HCT116 (cell line): ENCODE measurements at places on chromosomes 7 and 10. TPM values are rescaled to one million over a fixed set of nuclear protein-coding genes. Genes with fewer than 3 reads are reported as not detected.

- no peak overlapping the region for H3K4me3 ChIP-seq
- H3K27ac ChIP-seq: no peak overlapping the region
- peaks cover 14% of the 10 kb centered on the region for H3K4me1 ChIP-seq
- H3K27me3 ChIP-seq: no peaks in the 10 kb centered on the region
- DNase-seq: no peak
Observed at GRCh38 chr10:30489346-30489745, 55.4 kb downstream of the MAP3K8 start.

TNS3 gene
- total RNA-seq: 9.1 TPM

- H3K36me3 ChIP-seq: no peaks in the 10 kb centered on the region
- H3K27ac ChIP-seq: no peak overlapping the region
- no peak overlapping the region for H3K4me3 ChIP-seq
- H3K4me1 ChIP-seq: no peaks in the 10 kb centered on the region
- no peaks in the 10 kb centered on the region for H3K27me3 ChIP-seq
Observed at GRCh38 chr7:36045830-36046341, 107.2 kb upstream of the EEPD1 start.

CTTNBP2 gene
- 5.4 TPM for total RNA-seq

- H3K36me3 ChIP-seq: no peaks in the 10 kb centered on the region
Observed at GRCh38 chr10:12629767-12630165, 280.4 kb downstream of the CAMK1D start.

GRCh38 chr7:41028580-41028979, 674.3 kb downstream of the INHBA start:
- H3K4me3 ChIP-seq: no peak overlapping the region
- H3K27ac ChIP-seq: no peak overlapping the region

- DNase-seq: no peak
- H3K36me3 ChIP-seq: no peaks in the 10 kb centered on the region
- H3K4me1 ChIP-seq: no peaks in the 10 kb centered on the region
- H3K4me3 ChIP-seq: no peak overlapping the region
- H3K27me3 ChIP-seq: peaks cover 36% of the 10 kb centered on the region; the same call in 1 of the 2 replicates
Observed at GRCh38 chr7:96481796-96482195, 159.9 kb upstream of the SLC25A13 start.

- H3K27ac ChIP-seq: no peak overlapping the region
- DNase-seq: no peak
- no peaks in the 10 kb centered on the region for H3K27me3 ChIP-seq
- H3K4me3 ChIP-seq: no peak overlapping the region
- H3K36me3 ChIP-seq: no peaks in the 10 kb centered on the region
Observed at GRCh38 chr10:114638821-114639625, 19.1 kb downstream of the ABLIM1 start.

DNA sequence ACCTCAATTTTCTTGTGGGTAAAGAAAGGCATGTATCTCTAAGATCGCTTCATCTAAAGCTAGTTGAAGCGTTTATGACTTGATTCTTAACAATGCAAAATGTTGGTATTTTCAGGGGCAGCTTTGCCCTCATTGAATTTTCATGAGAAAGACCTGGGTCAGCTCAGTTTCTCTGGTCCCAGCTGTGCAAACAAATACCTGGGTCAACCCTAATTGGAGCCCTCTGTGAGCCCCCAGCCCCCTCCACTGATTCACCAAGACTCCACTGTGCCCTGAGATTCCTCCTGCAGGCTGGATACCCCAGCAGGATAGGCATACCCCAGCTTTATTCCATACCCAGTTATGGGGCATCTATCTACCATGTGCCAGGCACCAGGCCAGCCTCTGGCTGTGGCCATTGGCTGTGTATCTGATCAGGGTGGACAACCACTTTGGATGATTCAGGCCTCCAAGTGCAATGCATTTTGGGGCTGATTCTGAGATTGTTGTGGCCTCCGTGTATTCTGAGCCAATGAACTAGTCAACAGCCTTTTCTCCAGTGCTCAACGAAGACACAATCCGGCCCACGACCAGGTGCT, 201.9 kb downstream of the MYOF start:
- H3K27me3 ChIP-seq: no peaks in the 10 kb centered on the region
- H3K4me3 ChIP-seq: no peak overlapping the region
- no peaks in the 10 kb centered on the region for H3K36me3 ChIP-seq
- DNase-seq: no peak
- no peaks in the 10 kb centered on the region for H3K4me1 ChIP-seq
- H3K27ac ChIP-seq: no peak overlapping the region

DNA sequence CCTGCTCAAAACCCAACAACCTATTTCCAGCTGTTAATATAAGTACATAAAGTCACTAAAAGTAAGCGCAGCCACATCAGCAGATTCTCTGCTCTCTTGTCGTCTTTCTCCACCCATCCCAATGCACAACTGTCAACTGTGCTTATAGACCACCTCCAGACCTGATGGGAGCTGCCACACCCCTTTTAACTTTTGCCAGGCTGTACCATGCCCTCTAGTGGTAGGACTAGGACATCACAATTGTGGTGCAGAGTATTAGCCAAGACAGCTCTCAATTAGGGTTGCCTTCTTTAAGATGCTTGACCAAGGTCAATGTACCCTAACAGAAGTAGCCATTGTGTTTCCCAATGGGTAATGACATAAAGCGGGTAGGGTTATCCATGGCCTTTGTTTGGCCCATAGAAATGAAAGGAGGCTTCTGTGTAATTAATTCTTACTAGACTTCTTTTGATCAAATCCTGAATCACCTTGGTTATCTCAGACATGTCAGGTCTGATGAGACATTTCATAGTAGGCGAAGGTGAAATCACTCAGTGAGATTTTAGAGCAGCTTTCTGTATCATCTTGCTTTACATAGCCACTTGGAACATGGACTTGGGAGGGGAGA, 68.1 kb downstream of the SCRN1 start:
- H3K27me3 ChIP-seq: no peaks in the 10 kb centered on the region
- DNase-seq: peak; percentile 46
- H3K36me3 ChIP-seq: peaks cover 11% of the 10 kb centered on the region; the same call in 1 of the 2 replicates
- no peaks in the 10 kb centered on the region for H3K4me1 ChIP-seq
- no peak overlapping the region for H3K4me3 ChIP-seq

NANOS1 gene
- 1.5 TPM for total RNA-seq

DNA sequence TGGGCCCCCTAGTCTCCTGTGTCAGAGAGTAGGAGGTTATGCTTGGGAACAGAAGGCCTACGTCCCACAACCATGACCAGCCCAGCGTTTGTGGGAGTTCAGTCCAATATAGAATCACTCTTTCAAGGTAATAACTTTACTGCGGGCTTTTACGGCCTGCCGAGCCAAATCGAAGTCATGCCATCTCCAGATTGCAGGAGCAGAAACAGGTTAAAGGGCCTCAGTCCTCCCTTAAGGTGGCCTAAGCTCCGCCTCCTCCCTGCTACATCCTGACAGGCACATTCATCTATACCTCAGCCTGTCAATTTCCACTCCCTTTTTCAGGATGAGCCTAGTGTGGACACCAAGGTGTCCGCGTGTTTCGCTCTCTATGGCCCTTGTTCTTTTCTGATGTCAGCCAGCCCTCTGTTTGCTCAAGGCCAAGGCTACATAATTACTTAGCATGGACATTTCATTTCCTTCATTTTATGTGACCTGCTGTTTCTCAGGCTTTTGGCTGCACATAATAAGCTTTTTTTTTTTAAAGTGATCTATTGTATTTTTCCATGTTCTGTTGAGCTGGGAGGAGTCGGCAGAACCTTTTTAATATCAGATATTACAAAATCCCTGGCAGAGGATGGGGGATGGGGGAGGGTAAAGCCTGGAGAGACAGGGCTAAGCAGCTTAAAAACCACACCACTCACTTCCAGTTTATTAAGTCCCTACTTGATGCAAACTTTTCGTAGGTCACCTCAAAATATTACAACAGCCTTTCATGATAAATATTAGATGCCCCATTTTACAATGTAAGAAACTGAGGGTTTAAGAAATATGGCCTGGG, 84.6 kb downstream of the CACNB2 start:
- H3K4me1 ChIP-seq: no peaks in the 10 kb centered on the region
- no peak overlapping the region for H3K27ac ChIP-seq
- no peak overlapping the region for H3K4me3 ChIP-seq

- no peak overlapping the region for H3K27ac ChIP-seq
- H3K36me3 ChIP-seq: no peaks in the 10 kb centered on the region
- no peak for DNase-seq
- H3K27me3 ChIP-seq: no peaks in the 10 kb centered on the region
- H3K4me3 ChIP-seq: no peak overlapping the region
Observed at GRCh38 chr7:39825401-39825980, 124.6 kb upstream of the CDK13 start.

DNA sequence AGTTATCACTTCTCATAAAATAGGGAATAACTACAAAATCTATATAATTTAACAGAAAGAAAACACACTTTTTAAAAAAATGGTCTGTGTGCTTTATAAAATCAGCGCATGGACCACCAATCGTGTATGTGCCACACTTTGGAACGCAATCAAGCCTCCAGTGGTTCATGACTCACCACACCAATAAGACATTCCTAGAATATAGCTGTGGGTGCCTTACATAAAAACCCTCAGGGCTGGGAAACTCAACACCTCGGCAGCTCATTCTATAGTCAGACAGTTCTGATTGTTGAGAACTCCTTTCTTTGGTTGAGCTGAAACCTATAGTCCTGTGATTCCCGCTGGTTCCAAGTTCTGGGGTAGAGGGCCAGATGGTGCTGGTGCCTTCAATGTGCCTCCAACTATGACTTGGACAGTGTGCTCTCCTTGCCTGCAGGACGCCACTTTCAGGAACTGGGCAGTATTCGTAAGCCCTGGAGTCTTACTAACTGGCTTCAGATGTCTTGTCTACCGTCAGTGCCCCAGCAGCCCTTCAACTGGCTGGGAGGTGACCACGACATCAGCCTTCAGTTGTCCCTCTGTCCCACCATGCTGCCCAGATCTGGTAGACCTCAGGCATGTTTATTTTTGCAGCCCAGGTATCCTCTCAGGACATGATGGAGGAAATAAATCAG, 135.7 kb upstream of the GDF10 start:
- H3K27me3 ChIP-seq: no peaks in the 10 kb centered on the region
- no peaks in the 10 kb centered on the region for H3K36me3 ChIP-seq
- H3K27ac ChIP-seq: no peak overlapping the region
- H3K4me3 ChIP-seq: no peak overlapping the region
- no peak for DNase-seq

MKX gene
- 27.5 TPM for total RNA-seq

SYT15B gene
- total RNA-seq: 0.37 TPM

DNA sequence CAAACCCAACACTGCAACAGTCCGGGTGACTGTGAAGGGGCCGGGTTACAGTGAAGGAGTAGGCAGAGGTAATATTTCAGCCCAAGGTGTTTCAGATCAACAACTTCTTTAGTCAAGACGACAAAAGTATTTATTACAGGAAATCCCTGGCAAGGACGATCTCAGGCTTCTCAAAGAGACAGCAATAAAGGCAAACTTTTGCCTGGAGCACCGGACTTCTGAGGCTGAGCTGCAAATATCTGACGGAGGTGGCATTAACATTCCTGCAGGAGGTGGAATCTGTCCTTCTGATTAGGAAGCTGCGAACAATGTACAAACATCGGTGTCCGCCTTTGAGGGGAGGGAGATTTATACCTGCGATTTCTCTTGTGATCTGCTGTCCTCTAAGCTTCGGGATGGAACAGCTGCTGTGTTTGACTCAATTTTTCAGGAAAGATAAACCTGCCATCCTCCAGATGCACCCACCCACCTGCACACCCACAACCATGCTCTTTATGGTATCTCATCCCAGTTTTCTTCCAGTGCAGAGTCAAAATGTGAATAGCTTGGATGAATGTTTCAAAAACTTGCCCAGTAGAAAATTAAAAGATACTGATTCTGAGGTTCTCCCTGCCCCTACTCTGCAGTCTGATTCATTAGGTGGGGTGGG, 32.1 kb downstream of the EMX2 start:
- no peak for DNase-seq
- H3K36me3 ChIP-seq: no peaks in the 10 kb centered on the region
- no peaks in the 10 kb centered on the region for H3K4me1 ChIP-seq
- H3K27ac ChIP-seq: no peak overlapping the region
- H3K4me3 ChIP-seq: no peak overlapping the region

GRCh38 chr10:80390740-80391139, 17.6 kb upstream of the PRXL2A start:
- H3K27ac ChIP-seq: no peak overlapping the region
- no peak overlapping the region for H3K4me3 ChIP-seq
- no peaks in the 10 kb centered on the region for H3K36me3 ChIP-seq
- DNase-seq: no peak
- H3K27me3 ChIP-seq: no peaks in the 10 kb centered on the region

GRCh38 chr7:99404235-99404976, 4.0 kb downstream of the PDAP1 start:
- no peak for DNase-seq
- no peaks in the 10 kb centered on the region for H3K27me3 ChIP-seq
- H3K36me3 ChIP-seq: peaks cover 24% of the 10 kb centered on the region
- no peak overlapping the region for H3K27ac ChIP-seq

DNA sequence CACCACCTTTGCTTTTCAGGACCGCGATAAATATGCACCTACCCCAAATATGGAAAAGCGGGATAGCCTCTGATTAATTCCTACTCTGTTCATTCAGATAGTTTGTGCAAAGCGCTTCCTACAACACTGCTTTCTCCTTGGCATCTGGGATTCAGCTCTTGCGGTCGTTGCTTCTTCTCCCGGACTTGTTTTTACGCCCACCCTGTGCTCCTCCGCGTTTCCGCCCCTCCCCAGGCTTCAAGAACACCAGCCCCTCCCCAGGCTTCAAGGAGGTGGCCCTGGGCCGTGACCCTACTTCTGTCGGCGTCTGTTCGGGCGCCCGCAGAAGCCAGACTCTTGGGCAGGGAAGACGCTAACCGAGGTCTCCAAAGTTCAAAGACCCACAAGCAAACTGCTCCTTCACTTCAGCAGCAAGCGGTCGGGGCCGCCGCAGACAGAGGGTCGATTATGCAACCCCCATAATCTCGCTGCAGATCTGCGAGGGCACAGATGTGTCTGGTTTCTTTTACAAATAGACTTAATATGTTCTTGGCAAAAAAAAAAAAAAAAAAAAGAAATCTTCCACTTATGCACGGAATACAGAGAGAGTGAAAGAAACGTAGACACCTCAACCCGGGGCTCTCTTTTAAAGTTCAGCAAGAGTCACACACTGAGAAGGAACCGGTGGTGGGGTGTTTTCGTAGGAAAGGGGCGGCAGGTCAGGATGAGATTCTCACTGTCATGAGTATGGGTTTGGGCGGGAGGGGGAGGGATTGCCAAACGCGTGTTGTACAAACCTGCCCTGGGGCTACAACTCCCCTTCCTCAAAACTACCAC, 1.9 kb downstream of the DLX5 start:
- no peaks in the 10 kb centered on the region for H3K4me1 ChIP-seq
- H3K36me3 ChIP-seq: no peaks in the 10 kb centered on the region
- H3K4me3 ChIP-seq: no peak overlapping the region
- DNase-seq: no peak

KCNMA1 gene
- 0.49 TPM for total RNA-seq

- no peak for DNase-seq
- peaks cover 24% of the 10 kb centered on the region; the same call in 1 of the 2 replicates for H3K36me3 ChIP-seq
- H3K4me1 ChIP-seq: no peaks in the 10 kb centered on the region
- H3K27ac ChIP-seq: no peak overlapping the region
- no peaks in the 10 kb centered on the region for H3K27me3 ChIP-seq
Observed at GRCh38 chr10:42830237-42830636, 47.6 kb downstream of the BMS1 start.

TDRD1 gene
- total RNA-seq: not detected

GRCh38 chr7:98956469-98956868, 78.1 kb downstream of the TRRAP start:
- peaks cover 65% of the 10 kb centered on the region for H3K36me3 ChIP-seq
- H3K4me1 ChIP-seq: no peaks in the 10 kb centered on the region
- H3K4me3 ChIP-seq: no peak overlapping the region
- DNase-seq: no peak
- H3K27me3 ChIP-seq: no peaks in the 10 kb centered on the region
- no peak overlapping the region for H3K27ac ChIP-seq

GRCh38 chr10:69952821-69953221, 99.8 kb upstream of the MACROH2A2 start:
- no peaks in the 10 kb centered on the region for H3K27me3 ChIP-seq
- H3K4me1 ChIP-seq: no peaks in the 10 kb centered on the region
- no peak overlapping the region for H3K27ac ChIP-seq
